ENCODE measurements at places on chromosomes 7 and 10.

GRCh38 chr10:72088889-72089575 is 681 bp upstream of the SPOCK2 start:
- peak; percentile 16 for DNase-seq

GRCh38 chr7:101241015-101241363 is 3.4 kb upstream of the CLDN15 start:
- DNase-seq = no peak

DNA sequence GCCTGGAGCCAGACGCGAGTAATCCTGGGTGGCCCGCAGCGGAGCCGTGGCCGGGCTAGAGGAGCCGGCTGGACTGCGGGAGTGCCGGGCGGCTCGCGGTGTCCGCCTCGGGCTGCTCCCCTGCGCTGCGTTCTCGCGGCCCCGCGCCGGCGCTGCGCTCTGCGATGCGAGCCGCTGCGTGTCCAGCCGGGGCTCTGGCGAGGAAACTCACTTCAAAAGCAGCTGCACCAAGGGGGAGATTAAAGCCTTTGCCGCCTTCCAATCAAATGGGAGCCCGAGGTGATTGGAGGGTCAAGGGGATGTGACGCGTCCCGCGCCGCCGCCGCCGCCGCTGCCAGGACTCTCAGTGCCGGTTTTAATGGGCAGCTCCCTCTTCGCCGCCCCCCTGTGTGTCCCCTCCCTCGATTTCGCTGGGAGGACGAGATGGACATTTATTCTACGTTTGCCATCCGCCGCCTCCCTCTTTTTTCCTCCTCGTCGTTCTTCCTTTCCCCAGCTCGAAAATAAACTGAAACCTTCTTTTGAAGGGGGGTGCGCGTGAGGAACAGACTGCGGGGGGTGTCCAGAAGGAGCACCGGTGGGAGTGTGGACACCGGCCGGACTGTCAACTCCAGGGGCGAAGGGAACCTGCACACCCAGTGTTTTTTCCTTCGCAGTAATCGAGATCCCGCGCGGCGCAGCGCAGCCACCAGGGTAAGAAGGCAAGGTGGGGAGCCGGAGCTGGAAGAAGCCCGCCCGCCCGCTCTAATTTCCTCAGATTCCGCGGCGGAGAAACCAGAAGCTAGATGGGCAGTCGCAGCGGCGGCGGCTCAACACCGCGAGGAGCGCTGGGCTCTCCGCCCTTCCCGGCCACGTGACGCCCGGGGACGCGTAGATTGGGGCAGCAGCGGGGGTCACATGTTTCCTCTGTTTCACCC is at the start of gene ZNF503:
Gene ZNF503, minus strand, starts transcription at position 196 of the 917 bp plus-strand sequence. CDS start 345 bp downstream, outside the sequence.
- peak; percentile 88 for DNase-seq

GRCh38 chr10:36094096-36094495 is 452.0 kb upstream of the FZD8 start:
- no peak for DNase-seq

DNA sequence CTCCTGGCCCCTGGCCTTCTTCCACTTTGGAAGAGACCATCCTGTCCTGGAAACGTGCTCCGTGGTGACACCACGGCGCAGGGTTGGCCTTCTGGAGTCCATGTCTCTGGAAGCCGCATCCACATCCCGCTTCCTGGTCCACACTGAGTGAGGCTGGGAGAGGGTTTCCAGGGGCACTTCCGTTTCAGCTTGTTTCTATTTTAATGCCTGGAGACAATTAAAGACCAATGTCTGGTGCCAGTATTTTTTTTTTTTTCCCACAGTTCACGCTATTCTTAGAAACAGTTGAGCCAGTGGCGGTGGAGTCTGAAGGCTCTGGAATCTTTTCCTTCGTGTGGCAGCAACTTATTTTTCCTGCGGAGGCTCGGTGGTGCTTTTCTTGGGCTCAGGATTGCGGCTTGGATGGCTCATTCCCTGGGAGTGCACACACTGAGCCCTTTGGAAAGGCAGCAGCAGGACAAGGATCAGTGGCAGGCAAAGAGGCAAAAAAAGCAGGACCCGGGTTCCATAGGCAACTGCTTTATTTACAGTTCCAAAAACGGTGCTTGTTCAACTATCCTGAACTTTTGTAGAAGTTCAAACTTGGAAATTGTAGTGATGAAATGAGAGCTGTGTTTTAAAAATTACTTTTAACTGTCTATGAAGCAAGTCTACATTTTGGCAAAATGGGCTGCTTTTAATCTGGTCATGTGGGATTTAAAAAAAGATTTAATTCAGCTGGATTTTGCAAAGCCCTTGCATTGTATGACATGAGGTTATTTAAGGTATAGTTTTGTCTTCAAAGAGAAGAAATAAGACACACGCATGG is 202.8 kb downstream of the BAMBI start:
- DNase-seq = no peak

- DNase-seq = no peak
These were observed 6.3 kb downstream of the FGF8 start for GRCh38 chr10:101769541-101770180.

DNA sequence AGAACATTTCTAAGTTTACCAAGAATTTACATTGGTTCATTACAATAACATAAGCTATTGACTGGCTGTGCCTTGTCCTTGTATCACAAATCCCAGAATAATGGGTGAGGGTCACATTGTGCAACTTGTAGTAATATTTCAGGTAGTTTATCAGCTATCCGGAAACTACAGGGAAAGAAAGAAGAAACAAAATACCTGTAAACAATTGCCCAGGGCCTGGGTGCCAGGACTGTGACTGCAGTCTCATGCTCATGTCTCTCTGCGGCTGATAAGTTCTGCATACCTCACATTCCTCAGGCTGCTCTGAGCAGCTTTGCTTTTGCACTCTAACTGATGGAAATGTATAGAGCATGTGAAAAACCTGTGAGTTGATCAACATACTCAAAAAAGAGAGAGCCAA is 131.8 kb upstream of the TRIM24 start:
- DNase-seq = no peak

- no peak for DNase-seq
These were observed 108.4 kb upstream of the FAM3C start for GRCh38 chr7:121504482-121504881.

DNA sequence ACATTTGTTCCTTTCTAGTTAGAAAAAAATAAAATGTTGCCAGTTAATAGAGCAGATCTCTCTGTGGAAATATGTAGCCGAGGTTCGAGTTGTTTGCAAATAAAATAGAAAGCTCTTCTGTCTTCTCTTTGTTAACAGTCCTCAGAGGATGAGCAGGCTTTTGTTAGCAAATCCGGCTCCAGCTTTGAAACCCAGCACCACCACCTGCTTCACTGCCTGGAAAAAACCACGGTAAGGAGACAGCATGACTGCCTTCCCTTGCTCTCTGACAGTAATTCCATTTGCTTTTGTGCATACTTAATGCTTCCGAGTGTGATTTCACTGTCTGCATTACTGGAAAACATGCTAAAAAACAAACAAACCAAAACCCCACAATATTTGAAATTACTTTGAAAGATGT is 115.6 kb downstream of the TSPAN12 start:
- peak; percentile 82 for DNase-seq

GRCh38 chr10:119177708-119178371 is 772 bp downstream of the PRDX3 start:
- DNase-seq = no peak

- DNase-seq = no peak
These were observed 38.1 kb downstream of the EXOC6 start for GRCh38 chr10:92886334-92886961.

DNA sequence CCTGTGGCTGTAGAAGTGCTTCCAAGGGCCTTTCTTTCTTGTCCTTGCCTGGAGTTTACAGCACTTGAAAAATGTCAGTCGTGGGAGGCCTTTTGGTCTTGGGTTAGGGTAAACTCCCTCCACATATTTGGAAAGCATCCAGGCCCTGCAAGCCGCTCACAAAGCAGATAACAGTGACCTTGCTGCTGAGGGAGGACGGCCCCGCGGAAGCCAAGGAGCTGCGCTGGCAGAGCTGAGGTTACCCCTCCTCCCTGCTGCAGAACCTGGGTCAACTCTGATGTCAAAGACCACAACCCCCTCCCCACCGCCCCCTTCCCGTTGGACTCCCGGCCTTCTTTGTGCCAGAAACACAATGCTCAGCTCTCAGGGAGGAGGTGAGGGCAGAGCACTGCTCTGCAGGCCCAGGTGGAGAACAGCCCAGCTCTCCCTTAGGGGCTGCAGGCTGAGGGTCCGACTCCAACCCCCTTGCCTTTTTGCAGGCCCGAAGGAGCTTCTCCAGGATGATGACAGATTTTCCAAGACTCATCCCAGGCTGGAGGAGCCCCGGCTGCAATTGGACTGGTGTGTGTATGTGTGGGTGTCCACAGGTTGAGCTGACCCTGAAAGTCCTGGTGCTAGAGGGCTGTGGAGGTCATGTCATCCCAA is 957.6 kb upstream of the ZNF722 start:
- no peak for DNase-seq

GRCh38 chr7:41323806-41324205 is 379.1 kb downstream of the INHBA start:
- no peak for DNase-seq

GRCh38 chr10:71638064-71638821 is 81.3 kb downstream of the C10orf105 start:
- no peak for DNase-seq

GRCh38 chr7:39073432-39073831 is 95.7 kb downstream of the POU6F2 start:
- peak; percentile 90 for DNase-seq

DNA sequence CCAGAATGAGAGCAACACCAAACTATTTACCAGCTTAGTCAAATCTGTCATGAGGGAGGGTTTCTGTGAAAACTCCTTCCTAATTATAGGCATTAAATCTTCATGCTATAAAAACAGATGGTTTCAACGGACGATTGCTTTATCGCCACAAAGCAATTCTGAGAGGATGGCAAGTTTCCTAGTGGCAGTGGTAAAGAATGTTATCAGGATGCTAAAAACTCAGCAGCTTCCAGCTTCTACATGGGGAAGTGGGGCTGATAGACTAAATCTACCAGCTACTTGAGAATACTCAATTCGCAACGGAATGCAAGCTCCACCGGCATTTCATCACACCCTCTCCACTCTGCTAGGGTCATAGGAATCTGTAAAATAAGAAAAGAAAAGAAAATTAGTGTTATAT is 41.8 kb downstream of the JCAD start:
- DNase-seq = no peak

DNA sequence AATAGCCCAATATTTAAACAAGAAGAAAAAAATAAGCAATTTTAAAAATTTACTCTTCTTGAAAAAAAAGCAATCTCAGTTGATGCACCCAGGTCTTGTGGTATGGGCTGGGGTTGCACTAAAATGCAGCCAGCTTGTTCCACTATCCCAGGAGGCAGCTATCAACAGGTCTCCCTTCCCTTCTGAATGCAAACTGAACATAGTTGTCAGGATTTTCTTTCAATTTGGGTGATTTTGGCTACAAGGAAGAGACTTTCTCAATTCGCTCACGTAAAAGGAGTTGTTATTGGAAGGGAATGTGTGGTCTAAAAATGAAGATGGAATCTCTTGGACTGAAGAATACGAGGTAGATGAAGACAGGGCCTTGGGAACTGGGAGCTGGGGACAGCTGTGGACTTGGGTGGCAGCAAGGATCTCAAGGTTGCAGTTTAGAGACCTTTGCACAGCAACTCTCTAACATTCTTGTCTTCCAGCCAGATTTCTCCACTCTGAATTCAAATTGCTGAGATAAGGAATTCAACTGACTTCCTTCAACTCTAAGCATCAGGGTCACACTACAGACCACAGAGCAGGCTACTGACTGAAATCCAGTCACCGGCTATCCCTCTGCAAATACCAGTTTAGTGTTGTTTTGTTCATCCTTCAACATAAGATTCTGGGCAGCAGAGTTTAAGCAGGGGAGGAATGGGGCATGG is 3.1 kb upstream of the TMEM26 start:
- DNase-seq = no peak

DNA sequence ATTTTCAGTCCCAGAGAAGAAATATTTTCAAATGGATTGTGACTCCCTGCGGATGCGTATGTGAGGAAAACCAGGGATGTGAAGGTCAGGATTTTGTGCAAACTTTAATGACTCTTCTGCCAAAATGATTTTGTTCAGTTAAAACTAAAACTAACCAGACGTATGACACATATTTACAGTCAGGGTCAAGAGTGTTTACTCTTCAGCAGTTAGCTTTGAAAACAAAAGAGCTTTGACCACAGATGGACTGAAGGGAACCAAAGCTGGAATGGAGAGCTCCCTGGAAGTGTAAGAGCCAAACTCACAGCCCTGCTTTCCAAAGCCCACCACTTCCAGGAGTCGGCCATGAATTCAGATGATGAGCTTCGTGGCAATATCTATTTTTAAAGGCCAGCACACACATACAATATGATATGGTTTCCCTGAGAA is 15.5 kb downstream of the SVIL start:
- DNase-seq = no peak

DNA sequence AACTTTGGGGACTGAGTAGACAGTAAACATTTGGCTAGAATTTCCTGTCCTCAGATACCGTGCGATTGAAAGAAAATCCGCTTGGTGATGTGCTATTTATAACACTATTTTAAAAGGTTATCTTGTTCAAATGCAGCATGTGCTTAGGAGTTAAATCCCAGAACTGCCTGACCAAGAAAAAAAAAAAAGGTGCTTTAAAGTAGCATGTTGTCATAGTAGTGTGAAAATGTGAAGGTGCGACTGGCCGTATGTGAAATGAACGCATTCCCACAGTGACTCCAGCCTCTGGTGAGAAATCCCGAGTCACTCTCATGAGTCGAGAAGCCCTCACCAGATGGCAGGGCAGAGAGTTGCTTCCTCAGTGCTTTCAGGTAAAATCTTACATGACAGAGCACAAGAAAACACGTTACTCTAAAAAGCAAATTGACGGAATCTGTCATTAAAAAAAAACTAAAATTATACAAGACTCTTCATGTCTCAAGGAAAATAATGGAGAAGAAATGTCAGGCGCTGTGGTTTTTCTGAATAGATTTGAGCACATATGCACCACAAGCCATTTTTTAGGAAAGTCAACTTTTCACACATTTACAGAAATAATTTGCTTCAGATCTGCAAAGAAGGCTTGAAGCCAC is 18.4 kb upstream of the KLF6 start:
- DNase-seq = no peak

DNA sequence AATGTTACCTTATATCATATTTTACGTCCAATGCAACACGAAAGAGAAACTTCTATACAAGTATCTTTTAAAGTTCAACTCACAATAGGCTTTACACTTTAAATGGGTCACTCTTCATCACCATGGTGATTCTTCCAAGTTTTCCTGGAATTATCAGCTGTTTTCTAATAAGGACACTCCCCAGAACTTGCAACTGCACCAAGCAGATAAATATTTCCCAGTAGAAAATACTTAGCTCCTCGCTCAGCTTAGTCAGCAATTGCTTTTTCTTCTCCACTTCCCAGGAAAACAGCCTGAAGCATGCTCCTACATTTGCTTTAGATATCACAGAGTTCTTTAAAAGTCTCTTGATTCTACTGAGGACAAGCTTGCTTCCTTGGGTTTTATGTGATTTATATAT is 25.7 kb upstream of the ADD3 start:
- DNase-seq = no peak

Data from NCI-H748 treated with DMSO at 0.1 percent for 48 hours (cell line).